ENCODE measurements at places on chromosomes 4 and X.
A peak's percentile ranks its signal among the peaks of the same experiment; 100 is the strongest.

- DNase-seq = no peak
These were observed 111.6 kb upstream of the PTPN13 start for GRCh38 chr4:86482306-86483172.

GRCh38 chr4:7467471-7467870, 32.7 kb upstream of the PSAPL1 start:
- DNase-seq = no peak

DNA sequence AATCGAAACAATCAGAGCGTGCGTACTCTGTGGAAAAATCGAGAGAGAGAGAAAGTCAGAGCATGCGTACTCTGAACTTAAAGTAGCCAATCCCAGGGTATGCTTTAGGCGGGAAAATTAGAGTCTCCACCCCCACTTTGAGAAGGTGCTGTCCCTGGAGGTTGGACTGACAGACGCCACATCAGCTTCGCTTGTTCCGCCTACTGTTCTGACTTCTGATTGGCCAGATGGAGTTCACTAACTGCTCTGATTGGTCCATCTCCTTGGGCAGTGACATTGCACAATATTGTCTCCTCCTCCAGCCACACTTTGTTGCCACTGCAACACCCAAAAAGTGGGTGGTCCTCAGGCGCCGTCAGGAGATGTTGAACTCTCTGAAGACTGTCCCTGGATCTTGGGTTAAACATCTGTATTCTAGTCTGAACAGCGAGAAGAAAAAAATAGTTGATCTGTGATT, at the start of gene SSX5:
SSX5 (minus strand) TSS at position 51 of the 457 bp plus-strand sequence. CDS start 1,437 bp downstream, outside the sequence.
- DNase-seq = no peak

- DNase-seq = no peak
These were observed 101.8 kb upstream of the CYSLTR1 start for GRCh38 chrX:78429172-78429571.

GRCh38 chr4:148376151-148376550, 66.1 kb downstream of the NR3C2 start:
- peak; percentile 63 for DNase-seq

DNA sequence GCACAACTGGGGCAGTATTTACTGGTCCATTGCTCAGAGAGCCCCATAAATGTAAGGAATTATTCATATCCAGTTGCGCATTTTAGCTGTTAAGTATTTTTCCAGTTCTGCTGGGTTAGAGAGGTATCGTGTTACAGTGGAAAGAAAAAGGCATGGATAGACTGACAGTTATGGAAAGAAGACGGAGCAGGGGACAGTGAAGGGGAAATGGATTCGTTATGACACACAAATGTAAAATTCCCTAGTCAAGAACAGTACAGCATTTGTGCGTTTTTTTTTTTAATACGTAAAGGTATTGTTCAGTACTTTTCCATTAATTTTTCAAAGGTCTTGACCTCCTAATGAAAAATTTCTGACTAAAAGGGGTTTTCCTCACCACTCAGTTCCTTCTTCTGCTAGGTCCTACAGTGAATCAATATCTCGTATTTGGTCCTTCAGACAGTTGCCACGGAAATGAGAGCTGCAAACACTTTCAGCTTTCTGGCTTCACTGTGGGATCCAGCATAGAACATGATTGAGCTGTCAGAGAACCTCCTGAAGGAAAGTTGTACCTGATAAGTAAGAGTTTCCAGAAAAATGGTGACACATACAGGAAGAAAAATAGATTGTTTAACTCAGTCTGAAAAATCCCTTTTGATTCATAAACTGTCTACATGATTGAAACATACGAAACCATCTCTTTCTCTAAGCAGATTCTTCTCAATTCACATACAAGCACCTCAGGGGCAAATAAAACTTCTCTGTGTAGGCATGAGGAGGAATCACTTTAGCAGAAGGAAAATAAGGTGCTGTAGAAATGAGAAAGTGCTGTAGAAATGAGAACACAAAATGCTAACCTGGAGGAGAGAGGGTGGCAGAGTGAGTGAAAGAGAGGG, 21.8 kb upstream of the BBS12 start:
- peak; percentile 29 for DNase-seq

GRCh38 chr4:46945062-46945461, 36.0 kb upstream of the COX7B2 start:
- peak; percentile 55 for DNase-seq

GRCh38 chr4:98113012-98113411, 30.3 kb downstream of the STPG2 start:
- DNase-seq = no peak

DNA sequence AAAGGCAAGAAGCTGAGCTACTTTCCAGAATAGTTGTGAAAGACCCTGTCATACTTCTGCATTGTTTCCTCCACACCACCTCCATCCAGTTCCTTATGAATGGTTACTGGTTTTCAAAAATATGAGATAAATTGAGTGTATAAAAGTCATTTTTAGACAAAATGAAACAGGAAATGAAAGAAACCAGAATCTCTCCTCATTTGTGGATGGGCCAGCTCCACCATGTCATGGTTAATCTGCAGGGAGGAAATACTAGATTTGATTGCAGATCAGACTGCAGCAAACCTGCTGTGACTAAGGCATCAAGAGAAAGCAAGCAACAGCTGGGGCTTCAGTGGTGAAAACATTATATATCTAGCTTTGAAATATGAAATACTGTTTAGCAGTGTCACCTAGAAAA, 23.8 kb downstream of the F9 start:
- no peak for DNase-seq
